NCI-H2227 treated with DMSO at 0.1 percent for 48 hours (cell line): ENCODE measurements at places on chromosomes 11 and 22.

GRCh38 chr22:45154383-45154782 lies 9.3 kb upstream of the NUP50 start:
- no peak for DNase-seq

GRCh38 chr11:17504330-17505107 lies 27.9 kb upstream of the ABCC8 start:
- peak; percentile 47 for DNase-seq

GRCh38 chr22:19331474-19331873 lies 40.0 kb upstream of the CLTCL1 start:
- DNase-seq, result no peak

DNA sequence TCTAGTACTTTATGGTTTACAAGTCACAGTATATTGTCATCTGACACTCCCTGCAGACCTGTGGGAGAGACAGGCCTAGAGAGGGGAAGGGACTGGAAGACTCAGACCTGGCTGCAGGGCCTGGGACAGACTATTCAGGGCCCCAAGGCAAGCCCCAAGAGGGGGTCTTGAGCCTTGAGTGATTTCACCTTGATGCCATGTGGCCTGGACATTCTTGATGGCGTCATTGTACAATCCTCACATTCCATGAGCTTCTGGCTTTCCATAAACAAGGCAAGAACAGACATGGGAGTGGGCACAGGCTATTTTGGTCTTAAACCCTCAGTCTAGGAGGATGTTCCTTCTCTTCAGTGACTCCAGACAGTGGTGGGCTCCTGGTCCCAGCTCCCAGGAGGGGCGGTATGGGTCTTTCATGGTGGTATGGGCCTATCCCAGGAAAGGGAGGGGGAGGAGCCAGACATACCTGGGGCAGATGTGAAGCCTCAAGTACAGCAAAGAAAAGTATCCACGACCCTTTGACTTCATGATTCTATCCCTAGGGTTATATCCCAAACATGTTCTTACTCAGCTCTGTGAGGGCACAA lies 1.8 kb upstream of the TBC1D10A start:
- DNase-seq, result no peak

- DNase-seq, result no peak
Observed at GRCh38 chr11:40602866-40603552, 856.4 kb downstream of the LRRC4C start.

DNA sequence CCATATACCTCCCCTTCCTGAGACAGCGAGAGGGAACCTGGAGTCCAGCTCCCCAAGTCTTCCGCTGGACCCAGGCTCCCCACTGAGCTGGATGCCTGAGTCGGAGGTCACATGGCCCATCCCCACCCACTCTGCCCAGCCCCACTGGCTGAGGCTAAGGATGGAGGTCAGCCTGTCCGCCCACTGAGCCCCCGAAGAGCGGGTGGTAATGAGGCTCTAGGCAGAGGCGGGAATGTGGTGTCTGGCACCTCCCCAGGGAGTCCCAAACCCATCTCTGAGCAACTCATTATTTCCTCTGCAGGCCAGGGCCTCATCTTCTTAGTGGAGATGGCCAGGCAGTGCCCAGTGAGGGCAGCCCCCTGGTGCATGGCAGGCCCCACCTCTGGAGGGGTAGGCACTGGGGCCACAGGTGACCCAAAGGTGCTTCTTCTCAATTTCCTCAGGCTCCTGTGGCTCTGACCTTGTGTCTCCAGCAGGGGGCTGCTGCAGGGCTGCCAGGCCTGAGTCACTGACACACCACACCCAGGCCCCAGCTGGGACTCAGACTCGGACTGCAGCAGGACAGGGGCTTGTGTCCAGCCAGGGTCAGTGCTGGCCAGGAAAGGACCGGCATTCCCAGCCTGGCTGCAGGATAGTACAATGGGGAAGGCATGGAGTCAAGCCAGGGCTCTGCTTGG lies 10.2 kb upstream of the PDE2A start:
- no peak for DNase-seq

DNA sequence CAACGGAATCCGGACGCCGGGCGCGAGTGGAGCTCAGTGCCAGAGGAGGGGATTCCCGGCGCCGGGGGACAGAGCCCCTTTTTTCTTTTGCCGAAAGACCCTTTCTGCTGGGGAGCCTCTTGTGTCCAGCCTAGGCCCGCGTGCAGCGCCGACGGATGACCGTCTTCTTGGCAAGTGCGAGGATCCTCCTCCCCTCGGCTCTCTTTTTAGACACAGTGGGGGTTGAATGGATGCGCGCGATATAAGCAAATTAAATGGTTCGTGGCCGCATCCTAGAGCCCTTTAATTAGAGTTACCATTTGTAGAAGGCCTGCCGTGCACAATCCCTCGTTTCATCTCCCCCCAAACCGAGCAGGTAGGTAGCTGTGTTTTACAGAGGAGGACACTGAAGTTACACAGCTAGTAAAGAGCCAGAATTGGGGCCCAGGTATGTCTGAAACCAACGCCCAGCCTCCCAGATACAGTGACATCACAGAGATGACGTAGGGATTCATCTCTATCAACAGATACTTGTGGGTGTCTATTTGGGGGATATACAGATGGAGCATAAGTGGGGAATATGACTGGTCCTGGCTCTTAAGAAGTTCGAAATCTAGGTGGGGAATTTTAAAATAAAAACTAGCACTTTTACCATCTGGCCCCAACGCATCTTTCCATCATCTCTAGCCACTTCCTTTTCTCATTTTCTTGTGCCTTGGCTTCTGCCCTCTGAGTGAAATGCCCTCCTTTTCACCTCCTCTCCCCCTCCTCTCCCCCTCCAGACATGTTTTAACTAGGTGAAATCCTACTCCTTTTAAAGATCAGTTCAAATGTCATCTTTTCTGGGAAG lies 875 bp downstream of the TCP11L1 start:
- DNase-seq, result peak; percentile 84

- DNase-seq, result no peak
Observed at GRCh38 chr22:49381595-49382450, 445.9 kb downstream of the BRD1 start.

- DNase-seq, result no peak
Observed at GRCh38 chr22:18062421-18062820, 15.4 kb upstream of the PEX26 start.

GRCh38 chr22:49423125-49423650 lies 404.5 kb downstream of the BRD1 start:
- no peak for DNase-seq
